ENCODE measurements at places on chromosomes 12 and 14.

DNA sequence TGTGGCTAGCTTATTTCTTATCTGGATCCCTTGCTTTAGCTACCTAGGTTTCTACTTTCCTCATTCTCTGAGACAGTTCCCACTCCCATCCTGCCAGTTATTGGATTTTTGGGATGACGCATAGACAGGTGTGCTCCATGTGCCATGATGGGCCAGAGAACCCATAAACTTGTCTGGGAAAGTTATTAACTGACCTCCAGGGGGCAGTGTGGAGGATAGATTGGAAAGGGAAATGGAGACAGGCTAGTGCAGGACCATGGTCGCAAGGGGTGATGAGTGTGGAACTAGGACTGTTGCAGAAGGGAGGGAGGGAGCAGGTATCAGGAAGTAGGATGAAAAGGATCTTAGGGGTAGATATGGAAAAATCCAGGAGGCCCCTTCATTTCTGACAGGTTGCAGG, 80.3 kb downstream of the ESRRB start:
- DNase-seq: no peak

DNA sequence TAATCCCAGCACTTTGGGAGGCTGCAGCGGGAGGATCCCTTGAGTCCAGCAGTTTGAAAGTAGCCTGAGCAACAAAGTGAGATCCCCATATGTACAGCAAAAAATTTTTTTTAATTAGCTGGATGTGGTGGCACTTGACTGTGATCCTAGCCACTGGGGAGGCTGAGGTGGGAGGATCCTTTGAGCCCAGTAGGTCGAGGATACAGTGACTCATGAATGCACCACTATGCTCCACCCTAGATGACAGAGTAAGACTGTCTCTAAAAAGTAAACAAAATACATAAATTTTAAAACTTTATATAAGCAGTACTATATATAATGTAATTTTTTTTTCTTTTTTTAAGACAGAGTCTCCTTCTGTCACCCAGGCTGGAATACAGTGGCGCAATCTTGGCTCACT, 115.4 kb downstream of the ESR2 start:
- no peak for DNase-seq

- no peak for DNase-seq
These were observed 290.5 kb upstream of the FBXO33 start for GRCh38 chr14:39722547-39723273.

DNA sequence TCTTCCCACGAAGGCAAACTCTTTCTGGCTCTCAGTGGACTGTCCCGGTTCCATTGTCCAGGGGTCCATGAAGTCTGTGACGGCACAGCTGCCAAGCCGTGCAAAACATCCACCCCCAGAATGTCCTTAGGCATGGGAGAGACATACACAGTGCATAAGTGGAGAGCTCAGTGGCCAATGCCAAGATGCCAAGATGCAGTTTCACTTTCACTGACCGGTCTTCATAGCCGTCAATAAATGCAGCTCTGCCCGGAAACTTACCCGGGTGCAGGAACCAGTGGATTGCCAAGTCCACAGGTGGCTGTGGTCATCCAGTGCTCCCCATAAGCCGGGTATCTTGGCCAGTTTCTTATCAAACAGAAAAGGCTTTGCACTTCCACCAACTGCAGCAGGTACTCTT, 162.3 kb downstream of the PTCSC3 start:
- DNase-seq: no peak

GRCh38 chr14:65239143-65239937, 137.0 kb upstream of the MAX start:
- no peak for DNase-seq

DNA sequence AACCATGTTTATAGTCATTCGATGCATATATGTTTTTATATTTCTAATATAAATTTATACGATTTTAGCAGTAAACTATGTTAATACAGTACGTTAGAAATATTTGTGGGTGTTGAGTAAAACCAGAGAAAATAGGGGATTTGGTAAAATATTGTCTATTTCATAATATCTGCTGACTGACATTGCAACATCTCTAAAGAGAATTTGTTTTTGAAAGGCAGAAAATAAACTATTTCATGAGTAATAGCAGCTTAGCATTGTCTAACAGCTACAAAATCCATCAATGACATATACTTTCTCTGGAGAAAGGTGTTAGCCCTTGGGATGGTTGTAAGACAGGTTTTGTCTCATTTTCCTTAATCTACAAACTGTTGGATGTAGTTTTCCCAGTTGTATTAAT, 144.9 kb downstream of the PDE3A start:
- DNase-seq: no peak

DNA sequence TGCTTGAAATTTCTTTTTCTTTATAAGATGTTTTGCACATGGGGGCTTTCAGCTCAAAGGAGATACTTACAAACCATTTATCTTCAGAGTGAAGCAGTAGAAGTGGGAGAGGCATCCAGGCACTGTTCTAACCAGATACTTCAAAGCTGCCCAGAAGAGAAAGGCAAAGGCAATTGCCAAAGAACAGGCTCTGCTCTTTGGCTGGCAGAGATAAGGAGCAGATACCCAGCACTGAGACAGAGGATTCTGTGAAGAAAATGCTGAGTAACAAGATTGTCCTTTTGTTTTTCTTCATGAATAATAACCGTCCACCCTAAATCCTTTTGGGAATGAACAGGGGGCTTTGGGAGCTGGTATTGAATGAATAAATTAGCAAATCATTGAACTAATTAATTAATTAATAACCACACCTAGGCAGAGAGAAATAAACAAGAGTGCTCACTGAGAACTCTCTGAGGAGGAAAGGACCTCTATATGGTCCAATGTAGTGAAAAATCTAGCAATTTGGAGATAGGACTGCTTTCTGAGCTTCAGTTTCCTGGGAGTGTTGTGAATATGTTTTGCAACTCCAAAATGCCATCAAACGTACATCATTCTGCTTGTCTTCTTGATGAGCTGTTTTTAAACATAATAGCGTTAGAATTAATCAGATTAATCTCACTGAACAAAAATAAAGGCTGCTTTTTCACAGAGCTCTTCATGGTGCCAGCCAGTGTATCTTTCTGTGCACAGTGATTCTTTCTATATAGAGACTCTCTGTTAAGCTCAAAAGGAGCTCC, 192.8 kb upstream of the AMIGO2 start:
- DNase-seq: no peak

GRCh38 chr14:51211149-51211548, 28.9 kb upstream of the TMX1 start:
- DNase-seq: no peak

GRCh38 chr12:31574803-31575575, 15.9 kb downstream of the DENND5B start:
- DNase-seq: no peak

DNA sequence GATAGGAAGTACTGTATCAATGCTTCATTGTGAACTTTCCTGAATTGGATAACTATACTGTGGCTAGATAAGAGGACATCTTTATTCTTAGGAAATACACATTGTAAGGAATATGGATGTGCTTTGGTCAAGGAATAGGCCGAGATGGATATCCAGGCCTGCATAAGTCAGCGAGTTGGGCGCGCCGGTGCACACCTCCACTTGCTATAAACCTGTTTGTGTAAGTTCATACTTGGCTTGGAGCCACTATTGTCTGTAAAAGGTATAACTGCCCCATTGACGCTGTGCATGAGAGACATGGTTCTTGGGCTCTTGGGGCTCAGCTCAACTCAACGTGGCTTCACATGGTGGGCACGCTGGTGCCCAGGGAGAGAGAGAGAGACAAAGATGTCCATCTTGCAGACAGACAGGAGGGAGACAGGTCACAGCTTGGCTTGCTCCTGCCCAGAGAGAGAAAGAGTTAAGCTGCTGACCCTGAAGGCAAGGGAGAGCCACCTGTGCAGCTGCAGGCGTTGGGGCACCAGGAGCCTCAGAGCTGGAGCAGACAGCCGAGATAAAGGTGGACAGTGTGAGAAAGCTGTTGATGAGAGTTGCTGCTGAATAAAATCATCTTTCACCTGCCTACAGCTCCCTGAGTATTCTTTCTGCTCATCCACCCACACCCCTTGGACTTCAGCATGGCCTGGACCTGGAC, 34.1 kb upstream of the COCH start:
- DNase-seq: no peak

- DNase-seq: no peak
These were observed 199.8 kb upstream of the RBM19 start for GRCh38 chr12:114165921-114166320.

- DNase-seq: no peak
These were observed 17.6 kb downstream of the KERA start for GRCh38 chr12:91040096-91040755.

DNA sequence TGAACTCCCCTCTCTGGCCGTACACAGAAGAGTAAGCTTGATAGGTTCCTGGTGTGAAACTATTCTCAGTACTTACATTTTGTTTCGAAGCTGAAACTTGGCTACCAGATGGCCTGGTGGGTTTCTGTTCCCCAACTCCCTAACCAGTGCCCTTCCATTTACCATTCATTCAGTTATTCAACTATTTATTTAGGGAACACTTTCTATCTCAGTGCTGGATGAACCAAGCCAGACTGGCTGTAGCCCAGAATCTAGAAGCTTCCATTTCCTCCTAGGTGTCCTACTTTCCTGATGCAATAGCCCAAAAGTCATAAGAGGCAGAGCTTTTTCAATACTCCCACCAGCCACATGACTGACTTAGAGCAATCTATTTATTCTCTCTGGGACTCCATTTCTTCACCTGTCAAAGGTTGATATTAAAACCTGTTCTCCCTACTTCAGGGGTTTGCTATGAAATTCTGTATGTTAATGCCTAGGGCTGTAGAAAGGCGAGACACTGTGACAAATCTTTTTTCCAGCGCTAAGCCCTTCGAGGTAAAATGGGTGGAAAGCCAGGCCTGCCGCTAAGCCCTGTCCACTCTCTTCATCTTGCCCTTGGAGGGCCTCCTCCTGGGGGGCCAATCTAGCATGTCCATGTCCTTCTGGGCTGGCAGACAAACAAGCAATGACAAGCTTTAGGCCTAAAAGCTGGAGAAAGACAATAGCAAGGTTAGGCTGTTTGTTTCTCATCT, 8.1 kb upstream of the IRF2BPL start:
- no peak for DNase-seq

DNA sequence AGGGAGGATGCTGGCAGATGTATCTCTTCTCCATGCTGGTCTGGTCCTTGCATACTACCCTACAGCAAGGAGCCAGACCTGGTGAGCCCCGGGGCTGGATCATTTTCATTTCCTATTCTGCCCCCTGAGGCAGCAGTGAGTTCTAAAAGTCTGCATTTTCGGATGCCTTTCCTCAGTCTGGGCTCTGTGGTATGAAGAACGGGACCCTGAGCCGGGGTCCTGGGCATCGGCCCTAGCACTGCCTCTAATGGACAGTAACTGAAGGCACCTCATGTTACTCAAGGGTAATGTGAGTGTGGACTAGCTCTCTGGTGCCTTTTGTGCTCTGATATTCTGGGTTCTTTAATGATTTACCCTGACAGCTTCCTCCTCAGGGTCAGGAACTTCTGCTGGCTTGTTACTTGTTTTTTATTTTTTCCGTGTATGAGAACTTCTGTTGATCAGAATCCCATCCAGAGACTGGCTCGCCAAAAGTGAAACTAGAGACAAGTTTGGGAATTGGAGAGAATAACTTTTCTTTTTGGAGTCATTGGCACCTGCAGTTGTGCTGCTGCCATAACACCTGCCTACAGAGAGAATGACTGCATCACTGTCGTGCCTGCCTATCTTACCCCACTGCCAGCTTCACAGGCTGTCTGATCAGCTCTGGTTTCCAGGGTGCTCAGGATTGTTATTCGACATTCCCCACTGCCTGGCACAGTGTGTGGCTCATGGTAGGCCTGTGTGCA, 62.3 kb downstream of the SUSD6 start:
- DNase-seq: no peak

GRCh38 chr14:55126932-55127459, 2.1 kb upstream of the LGALS3 start:
- DNase-seq: no peak

DNA sequence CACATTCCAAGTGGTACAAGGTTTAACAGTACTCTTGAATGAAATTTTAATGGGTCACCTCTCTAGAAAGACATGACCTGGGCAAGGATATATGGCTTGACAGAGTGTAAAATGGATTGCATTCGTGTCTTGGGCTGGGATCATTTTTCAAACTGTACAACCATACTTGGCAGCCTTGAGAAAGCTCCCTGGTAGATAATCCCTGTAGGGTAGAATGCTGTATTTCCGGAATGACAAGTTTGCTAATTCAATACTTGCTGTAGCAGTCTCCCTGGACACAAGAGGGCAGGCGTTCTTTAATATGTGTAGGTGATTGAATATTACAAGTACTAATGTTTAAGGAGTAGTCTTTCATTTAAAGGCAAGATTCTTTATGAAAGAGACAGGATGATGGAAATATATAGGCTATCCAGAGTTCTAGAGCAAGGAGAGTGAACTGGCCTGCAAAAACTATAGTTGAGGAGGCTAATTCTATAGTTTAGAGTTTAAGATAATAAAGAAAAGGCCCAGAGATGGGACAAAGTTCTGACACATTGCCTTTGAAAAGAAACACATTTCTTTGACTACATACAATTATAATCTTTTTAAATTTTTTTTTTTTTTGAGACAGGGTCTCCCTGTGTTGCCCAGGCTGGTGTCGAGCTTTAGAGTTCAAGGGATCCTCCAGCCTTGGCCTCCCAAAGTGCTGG, 53.4 kb downstream of the PLBD1 start:
- no peak for DNase-seq

DNA sequence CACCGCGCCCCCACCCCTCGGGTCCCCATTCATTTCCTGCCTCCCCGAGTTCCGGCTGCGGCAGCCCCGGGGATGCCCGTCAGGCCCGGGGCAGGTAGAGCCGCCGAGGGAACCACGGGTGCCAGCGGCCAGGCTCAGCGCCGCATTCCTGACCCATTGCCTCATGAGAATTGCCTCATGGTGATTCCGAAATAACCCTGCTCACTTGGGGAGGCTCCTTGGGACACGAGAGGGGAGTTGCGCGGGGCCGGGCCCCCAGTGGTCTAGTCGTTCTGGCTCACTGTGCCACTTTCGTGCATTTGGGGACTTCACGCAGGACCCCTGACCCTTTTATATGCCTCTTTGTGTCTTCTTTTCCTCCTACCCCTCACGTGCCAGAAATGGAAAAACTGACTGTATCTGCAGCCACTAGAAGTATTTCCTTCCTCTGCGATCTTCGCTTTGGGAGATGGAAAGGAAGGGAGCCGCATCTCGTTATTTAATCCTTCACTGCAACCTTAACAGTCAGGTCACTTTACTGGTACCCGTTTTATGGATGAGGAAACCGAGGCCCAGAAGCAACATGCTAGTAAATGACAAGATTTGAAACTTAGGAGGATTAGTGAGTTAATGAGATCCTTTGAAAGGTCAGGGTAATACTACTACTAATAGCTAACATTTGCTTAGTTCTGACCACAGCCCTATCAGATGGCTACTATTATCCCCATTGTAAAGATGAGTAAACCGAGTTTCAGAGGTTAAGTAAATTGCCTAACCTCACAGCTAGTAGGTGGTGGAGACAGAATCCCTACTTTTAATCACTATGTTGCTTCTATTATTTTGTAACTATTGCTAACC, 768 bp downstream of the PTPN11 start:
- no peak for DNase-seq

DNA sequence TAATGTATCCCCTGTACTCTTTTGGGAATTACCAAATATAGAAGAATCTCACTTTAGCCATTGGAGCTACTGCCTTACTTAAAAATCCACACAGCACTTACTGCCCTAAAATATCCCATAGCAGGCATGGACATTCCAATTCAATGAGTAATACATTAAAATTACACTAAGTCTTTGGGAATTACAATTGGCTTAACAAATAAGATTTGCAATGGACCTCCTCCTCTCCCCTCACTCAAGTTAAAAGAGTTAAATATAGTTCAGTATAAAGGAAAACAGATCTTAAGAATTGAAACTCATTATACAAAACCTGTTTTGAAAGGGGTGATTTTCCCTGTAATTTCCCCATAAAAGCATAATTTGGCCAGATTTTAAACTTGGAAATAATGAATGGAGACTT, 477.1 kb downstream of the SLC16A7 start:
- no peak for DNase-seq

- no peak for DNase-seq
These were observed 119.1 kb downstream of the TTC7B start for GRCh38 chr14:90697132-90697531.
